ENCODE measurements at places on chromosomes 3 and 15.

GRCh38 chr15:39761006-39761405 is 21.6 kb downstream of the FSIP1 start:
- DNase-seq = no peak

GRCh38 chr15:48940508-48940907 is 23.2 kb downstream of the SHC4 start:
- DNase-seq = no peak

DNA sequence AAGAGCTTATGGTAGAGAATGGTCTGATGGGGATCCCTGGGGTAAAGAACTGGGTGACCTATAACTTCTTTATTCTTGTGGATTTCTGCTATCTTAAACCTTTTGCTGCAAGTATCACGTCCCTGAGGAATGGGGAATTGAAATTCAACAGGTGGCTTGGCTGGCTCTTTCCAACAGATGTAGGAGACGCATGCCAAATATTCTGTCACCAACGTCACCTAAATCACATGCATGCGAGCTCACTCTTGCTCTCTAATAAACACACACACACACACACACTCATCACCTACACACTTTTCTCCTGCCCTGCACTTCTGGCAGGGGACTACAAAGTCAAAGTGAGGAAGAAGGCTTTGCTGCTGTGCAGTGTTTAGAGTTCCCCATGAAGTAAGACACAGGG is 145.8 kb upstream of the NECTIN3 start:
- no peak for DNase-seq

- no peak for DNase-seq
These were observed 59.6 kb upstream of the CASR start for GRCh38 chr3:122123850-122124249.

DNA sequence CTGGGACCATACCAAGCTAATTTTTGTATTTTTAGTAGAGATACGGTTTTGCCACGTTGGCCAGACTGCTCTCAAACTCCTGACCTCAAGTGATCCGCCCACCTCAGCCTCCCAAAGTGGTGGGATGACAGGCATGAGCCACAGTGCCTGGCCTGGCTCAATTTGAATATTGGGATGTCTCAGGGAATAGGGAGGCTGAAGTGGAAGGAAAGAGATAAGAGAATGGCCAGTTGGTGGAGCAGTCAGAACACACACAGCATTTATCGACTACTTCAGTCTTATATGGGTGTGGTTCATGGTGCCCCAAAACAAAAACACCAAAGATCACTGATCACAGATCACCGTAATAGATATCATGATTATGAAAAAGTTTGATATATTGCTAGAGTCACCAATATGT is 144.4 kb downstream of the GMNC start:
- no peak for DNase-seq

DNA sequence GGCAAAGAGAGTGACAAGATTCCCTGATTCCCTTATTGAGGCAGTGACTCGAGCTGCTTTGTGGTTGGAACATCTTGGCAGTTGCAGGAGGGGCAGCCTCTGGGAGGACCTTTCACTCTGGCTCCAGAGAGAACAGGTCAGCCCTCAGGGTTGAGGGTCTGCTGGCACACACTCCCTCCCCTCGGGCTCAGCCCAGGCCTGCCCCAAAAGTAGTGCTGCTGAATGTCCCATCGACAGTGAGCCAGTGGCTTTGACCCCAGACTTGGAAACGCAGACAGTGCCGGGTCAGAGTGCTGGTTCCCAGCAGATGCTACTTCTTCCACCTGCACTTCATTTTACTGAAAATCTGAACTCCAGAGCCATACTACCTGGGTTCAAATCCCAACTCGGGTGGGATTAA is 25.6 kb upstream of the ATP2B2 start:
- no peak for DNase-seq

DNA sequence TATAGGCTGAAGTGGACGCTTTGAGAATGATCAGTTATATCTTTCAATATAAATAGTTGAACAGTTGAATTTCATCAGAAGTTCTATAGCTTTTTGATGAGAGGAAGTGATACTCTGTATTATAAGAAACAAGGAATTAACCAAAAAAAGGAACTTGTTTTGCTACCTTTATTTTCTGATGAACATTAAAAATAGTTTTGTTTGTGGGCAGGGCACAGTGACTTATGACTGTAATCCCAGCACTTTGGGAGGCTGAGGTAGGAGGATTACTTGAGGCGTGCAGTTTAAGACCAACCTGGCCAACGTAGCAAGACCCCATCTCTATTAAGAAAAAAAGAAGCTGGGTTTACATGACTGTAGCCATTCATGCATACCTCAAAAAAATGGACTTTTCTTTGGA is 16.7 kb downstream of the BLOC1S6 start:
- no peak for DNase-seq

DNA sequence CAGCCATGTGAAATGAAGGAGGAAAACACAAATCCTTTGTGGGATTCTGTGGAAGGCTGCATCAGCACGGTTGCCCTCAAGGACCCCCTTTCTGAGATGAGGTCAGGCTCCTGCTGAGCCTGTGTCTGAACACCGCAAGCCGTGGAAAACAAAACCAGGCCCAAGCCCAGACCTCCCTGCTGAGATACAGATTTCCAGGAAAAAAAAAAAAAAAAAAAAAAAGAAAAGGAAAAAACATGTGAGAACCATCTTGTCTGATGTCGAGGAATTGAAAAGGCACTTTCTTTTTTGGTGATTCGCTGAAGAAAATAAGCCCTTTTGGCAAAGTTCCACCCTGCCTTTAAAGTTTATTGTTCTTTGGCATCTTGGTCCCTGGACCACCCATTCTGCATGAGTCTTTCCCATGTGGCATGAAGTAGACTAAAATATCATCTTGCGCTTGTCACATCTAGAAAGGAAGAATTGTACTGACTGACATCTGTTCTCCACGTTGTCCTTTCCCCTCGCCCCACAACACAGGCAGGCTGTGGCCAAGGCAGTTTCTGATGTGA is 117.6 kb downstream of the CHST2 start:
- DNase-seq = no peak

DNA sequence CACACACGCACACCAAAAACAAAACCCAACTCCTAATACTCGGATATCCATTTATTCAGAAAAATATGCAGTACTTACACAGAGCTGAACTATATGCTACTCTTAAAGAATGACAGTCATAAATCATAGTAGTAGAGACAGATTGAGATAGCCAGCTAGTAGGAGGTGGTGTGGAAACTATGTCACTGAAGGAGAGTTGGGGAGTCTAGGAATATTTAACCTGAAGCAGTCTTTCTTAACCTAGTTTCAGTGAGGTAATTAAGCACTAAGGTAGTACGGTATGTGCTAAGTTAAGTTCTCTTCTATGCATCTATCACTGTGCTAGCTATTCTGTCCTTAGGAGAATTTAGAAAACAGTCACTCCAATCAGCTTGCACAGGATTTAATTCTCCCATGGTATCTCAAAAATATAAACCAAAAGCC is 54.2 kb downstream of the ANKRD28 start:
- DNase-seq = no peak

GRCh38 chr3:52494445-52494844 is 693 bp upstream of the STAB1 start:
- no peak for DNase-seq

DNA sequence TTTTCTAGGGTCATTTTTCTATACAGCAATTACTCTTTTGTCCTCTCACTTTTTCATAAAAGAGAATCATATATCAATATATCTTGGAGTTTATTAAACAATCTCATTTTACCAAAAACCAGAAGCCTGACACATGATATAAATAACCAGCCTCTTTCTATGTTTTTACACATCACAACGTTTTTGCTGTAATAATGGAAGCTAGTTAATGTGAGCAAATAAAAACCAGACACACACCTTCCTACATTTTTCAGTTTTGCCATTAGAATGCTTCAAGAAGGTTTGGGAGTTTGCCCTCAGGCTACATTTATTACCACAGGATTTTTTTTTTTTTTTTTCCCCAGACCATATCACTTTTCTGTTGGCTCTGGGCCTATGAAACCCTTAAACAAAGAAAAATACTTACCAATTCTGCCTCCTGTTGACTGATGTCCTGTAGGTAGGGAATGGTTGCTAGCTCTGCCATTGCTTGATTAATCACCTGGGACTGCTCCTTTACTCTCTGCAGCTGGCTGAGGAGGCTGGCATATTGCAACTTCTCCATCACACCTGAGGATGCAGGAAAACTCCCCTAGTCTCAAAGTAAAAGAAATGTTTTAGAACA is 165.5 kb downstream of the ECT2 start:
- no peak for DNase-seq

DNA sequence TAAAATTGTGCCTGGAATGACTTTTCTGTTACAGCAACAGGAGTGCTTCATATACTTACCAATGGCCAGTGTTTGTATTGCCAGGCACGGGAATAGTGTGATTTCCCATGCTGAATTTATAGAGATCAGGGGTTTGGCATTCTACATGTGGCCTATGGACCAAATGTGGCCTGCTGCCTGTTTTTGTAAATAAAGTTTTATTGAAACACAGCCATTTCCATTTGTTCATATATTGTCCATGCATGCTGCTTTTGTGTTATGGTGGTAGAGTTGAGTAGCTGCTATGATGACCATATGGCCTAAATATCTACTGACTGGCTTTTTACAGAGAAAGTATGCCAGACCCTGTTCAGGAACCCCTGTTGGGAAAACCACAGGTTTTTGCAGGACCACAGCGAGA is 55.6 kb downstream of the SLCO3A1 start:
- no peak for DNase-seq

DNA sequence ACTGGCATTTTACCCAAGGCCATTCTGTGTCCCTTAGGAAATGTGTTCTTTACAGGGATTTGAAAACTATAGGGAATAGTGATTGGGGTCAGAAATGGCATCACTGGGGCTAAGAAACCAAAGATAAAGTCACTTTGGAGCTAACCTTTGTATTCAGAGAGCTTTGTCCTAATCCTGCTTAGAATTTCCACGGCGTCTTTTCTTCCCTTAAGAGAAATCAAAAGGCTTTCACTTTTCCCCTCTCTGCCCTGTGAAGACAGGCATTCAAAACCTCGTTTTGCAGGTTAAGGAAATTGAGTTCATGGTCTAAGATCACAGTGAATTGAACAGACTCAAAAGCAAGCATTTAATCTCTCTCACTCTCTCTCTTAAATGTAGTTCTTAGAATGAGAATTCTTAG is 182.5 kb downstream of the VGLL4 start:
- no peak for DNase-seq

DNA sequence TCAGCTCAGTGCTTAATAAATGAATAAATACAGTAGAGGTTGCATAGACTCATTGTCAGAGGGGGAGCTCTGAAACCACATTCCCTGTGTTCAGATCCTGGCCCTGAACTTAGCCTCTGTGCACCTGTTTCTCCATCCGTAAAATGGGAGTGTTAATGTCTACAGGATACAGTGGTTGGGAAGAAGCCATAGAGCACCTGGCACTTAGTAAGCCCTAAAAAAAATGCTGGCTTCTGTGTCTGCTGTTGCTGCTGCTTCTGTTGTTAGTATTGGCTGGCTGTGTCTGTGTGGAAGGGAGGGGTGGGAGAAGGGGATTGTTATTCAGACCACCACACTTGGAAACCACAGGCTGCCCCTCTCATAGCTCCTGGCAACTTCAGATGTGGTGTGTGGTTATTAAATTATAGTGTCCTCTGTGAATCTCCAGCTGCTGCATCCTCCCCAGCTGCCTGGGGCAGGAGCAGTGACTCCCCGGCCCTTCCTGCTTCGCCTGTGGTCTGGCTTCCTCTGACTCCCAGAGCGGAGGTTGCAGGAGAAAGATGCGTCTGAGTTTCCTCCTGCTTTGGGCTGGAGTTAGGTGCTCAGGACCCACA is 31.0 kb downstream of the FGD5 start:
- no peak for DNase-seq

DNA sequence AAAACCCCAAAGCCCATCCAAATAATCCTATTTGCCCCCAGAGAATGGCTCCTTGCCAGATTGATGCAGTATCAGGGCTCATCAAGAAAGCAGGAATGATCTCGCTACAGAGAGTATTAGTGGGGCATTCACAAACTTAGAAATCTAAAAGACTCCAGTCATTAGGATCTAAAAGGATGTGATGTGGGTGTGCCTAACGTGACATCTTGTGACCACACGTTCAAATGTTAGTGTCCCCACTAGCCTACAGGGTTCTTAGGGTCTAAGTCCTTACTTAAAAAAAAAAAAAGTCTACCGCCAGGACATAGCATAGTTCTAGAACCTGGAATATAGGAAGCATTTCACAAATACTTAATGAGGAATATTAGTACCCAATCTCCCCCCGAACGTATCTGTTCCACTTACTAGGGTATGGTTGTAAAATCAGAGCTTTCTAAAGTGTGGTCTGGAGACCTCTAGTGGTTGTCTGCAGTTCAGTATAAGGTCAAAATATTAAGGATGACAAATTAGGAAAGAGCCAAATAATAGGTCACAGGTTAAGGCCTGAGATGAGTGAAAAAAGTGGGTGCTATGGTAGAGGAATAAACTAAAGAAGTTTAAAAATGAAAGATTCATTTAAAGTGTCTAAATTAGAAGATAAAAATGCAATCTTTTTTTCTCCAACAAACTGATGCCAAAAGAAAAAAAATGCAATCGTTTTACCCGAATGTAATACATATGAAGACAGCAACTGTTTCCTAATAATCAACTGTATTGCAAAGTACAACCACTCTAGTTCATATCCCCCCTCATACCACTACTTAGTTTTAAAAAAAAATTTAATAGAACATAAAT is 4.2 kb upstream of the CHRM5 start:
- DNase-seq = no peak

- DNase-seq = no peak
These were observed 108.7 kb downstream of the P2RY1 start for GRCh38 chr3:152943645-152944044.

- DNase-seq = no peak
These were observed 140.4 kb downstream of the NEK10 start for GRCh38 chr3:27228805-27229204.

- DNase-seq = no peak
These were observed 5.3 kb upstream of the GNAT1 start for GRCh38 chr3:50186096-50186495.

DNA sequence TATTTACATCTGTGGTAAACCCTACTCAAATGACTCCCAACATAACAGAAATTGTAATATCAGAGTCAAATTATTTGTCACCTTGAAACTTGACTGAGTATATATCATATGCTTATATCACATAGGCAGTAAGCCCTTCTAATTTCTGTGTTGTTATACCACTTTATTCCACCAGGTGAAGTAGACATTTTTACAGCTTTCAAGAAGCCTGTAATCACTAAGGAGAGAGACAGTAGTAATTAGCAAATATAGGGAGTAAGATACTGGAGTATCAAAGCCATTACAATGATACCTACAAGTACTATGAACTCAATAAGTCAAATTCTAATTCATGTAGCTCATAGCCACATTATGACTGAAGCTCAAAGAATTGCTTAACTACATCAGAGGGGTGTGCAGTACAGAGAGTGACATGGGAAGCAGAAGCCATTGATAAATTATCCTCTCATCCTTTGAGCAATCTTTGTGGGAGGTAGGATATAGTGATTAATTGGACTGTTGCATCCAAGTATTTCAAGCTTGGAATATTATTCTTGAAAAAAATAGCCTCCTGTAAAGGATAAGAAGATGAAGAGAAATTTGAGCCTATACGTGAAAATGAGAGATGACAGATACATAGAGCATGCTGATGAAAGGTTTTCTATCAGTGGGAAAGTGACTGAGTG is 1005.9 kb downstream of the ZPLD1 start:
- DNase-seq = no peak

- DNase-seq = no peak
These were observed 51.7 kb downstream of the SCN11A start for GRCh38 chr3:39000008-39000450.

Data from stimulated activated CD8-positive, alpha-beta memory T cell treated with anti-CD3 and anti-CD28 coated beads, Interleukin-15, amount 100 ng/mL, for 24 hours (primary cell).